ENCODE measurements at places on chromosomes 2 and 18. TPM values are rescaled to one million over a fixed set of nuclear protein-coding genes. Genes with fewer than 3 reads are reported as not detected.

Gene ALLC
- not detected for total RNA-seq

- no peak for DNase-seq
Measured at GRCh38 chr2:15943378-15944280, 3.3 kb downstream of the MYCN start.

DNA sequence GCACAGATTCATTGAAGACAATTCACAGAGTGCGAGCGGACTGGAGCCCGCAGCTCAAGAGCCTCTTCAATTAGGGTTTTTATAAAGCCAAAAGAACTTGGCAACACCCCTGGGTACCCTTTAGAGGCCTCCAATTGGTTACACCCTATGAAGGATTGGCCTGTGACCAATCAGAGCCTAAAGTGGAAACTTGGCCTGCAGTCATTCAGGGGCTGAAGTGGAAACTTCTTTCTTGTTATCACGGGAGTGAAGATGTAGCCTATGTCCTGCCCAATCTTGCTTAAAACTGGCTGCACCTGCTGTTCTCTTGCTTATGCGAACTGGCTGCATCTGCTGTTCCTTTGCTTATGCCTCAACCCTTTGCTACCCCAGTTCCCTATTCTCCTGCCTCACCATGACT is 1.8 kb upstream of the HJURP start:
- DNase-seq: no peak

Gene AQP12A
- total RNA-seq: not detected

DNA sequence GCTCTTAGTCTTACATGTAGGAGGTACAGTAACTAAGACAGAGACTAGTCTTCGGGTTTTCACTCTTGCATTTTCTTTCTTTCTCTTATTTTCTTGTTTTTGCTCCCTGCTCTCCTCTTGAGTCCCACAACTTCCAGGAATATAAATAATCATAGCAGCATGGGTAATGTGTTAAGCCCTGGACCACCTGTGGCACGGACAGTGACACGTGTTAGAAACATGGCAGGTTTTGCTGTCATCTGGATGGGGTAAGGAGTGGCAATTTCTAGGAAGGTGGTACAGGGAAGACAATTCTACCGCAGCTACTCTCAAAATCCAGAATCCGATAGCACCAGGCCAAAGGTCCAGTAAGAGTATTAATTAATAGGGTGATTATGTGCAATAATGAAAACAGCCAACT is 237.5 kb upstream of the FAM98A start:
- DNase-seq: no peak

DNA sequence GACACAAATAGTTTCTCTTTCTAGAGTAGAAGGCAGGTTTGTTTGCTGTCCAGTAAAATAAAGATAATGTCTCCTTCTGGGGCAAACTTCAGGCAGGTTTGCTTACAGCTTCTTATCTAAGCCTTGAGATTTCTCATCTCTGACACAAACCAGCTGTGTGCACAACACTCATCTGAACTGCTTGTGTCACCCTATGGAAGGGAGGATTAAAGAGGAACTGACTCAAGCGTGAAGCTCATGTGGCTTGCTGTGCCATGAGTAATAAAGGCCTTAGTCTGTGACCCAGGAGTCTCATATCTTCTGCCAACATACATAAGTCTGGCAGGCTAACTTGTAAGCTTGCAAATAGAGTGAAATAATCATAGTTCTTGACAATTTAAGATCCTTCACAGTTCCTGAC is 24.2 kb upstream of the CPO start:
- DNase-seq: no peak

DNA sequence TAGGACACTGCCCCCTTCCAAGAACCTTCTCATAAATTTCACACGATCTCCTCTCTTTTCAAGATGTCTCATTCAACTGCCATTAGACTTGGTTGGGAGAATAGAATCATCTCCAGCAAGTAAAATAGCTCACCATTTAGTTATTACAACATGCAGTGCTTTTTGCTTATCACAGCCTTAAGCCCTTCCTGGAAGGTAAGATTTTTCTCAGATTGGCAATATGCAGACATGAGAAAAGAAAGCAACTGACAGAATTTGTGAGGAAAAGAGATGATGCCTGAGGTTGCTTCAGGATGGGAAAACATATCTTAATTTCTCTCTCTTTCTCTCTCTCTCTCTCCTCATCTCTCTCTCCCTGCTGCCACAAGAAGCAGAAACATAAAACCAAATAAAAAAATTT is 855.1 kb upstream of the ACVR2A start:
- DNase-seq: no peak

Gene SCYGR8
- not detected for total RNA-seq

Gene MDH1B
- not detected for total RNA-seq

Gene MROH2A
- total RNA-seq: not detected

- no peak for DNase-seq
Measured at GRCh38 chr2:11949732-11950523, 203.5 kb downstream of the LPIN1 start.

Gene NRP2
- 39.7 TPM for total RNA-seq

Data from ascending aorta (tissue), 2 donors.